ENCODE measurements at places on chromosomes 5 and 9.
A peak's percentile ranks its signal among the peaks of the same experiment; 100 is the strongest.

DNA sequence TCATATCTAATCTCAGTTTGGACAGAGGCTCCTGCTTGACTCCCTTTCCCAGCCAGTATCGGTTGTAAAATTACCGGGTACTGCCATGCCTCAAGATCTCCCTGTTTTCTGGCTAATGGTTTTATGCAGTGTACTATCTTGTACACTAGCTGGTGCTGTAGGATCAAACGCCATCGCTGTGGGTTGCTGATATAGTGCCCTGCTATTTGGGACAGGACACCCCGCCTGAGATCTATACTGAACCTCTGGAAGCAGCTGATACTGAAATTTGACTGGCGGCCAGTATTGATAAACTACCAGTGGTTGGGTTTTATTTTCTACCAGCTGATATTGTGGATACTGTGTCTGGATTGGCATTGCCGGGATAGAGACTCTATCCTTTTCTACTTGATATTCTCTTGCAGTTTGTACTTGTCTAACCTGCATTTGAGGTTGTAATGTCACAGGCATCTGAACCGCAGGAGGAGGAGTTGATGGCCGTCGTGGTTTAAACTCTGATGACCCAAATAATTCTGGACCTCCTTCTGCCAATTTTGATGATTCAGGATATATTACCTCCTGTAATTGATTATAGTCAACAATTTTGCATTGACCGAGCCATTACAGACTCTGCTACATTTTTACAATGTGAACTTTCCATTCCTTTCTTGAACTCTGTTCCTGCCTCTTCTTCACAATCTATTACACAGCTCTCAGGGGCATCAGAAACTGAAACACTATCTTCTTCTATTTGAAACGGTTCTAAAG is 112.5 kb upstream of the LARP1 start:
- no peak for DNase-seq

GRCh38 chr9:16727452-16728136 is 142.9 kb downstream of the BNC2 start:
- DNase-seq = no peak

DNA sequence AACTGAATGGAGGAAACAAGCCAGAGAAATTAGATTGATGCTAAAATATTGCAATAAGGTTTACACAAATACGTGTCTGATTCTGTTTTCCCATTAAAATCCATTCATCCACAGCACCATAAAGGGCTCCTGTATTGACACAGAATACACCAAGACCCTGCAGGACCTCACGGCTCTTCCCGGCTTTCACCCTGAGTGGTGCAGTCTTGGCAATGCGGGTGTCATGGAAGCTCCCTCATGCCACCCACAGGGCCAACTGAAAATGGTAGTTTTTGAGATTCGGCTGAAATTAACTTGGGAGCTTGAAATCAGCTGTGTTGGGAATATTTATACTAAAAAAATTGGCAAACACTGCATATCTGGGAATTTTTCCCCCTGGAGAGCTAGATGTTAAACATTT is 17.3 kb upstream of the EXOC3 start:
- DNase-seq = no peak

DNA sequence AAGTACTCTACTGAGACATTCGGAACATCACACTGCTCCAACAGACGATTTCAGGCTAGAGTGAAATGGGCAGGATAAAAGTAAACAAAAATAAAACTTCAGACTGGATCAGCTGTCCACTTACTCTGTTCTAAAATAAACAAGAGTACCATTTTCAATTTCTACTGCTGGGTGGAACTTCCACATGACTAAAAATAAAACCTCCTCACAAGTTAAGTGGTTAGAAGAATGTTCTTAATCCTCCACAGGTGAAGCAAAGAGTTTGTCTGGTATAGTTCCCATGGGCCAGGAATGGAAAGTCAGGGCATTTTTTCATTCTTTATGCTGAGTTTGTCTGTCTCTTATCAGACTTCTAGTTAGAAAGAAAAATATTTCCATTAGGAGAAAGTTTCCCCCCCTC is 15.7 kb downstream of the NUDT12 start:
- no peak for DNase-seq

DNA sequence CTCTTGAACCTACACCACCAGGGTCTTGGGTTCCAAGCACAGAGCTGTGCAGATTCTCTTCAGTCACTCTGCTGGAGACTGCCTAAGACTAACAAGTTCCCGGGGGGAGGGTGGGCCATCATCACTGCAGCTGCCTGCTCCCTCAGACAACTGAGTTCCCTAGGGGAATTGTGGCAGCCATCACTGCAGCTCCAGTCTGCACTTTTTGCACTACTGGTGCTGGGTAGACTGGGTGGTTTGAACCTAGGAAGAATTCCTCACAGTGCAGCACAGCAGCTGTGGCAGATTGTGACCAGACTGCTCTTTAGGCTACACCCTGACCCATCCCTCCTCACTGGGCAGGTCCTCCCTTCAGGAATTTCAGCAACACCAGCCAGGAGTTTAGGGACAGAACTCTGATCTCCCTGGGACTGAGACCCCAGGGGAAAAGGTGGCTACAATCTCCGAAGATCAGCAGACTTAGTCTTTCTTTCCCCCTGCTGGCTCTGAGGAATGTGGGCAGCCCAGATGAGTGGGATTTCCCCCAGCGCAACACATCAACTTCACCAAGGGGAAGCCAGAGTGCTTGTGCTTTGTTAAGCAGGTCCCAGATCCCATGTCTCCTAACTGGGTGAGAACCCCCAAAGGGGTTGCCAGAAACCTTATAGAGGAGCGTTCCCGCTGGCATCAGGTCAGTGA is 30.9 kb upstream of the RGMB start:
- no peak for DNase-seq

GRCh38 chr9:121192959-121193640 is 8.6 kb downstream of the RAB14 start:
- no peak for DNase-seq

DNA sequence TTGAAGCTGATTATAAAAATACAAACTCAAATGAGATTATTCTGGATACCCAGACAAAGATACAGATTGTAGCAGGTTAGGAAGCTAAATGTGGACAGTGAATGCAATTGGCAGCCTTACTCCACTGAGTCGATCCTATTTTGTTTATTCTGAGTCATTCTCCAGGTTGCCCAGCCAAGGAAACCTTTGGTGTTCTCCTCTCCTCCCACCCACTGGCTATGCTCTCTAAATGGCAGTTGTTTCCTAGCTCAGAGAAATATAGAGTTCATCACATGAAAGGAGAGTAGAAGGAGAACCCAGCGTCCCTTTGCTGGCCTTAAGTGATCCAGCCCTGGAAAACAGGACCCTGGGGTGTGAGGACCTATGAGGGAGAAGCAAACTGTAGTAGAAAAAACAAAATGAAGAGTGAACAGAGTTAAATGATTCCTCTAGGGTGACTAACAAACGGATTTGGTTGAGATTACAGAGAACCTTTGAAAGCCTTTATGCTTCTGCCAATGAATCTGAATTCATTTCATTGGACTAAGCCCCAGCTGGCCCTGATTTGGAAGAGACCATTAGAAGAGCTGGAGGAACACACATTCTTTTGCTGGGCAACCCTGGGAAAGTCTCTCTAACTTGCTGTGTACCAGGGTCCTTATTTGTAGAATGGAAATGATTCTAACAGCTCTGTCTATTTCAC is 95.1 kb downstream of the BRINP1 start:
- DNase-seq = peak; percentile 11

DNA sequence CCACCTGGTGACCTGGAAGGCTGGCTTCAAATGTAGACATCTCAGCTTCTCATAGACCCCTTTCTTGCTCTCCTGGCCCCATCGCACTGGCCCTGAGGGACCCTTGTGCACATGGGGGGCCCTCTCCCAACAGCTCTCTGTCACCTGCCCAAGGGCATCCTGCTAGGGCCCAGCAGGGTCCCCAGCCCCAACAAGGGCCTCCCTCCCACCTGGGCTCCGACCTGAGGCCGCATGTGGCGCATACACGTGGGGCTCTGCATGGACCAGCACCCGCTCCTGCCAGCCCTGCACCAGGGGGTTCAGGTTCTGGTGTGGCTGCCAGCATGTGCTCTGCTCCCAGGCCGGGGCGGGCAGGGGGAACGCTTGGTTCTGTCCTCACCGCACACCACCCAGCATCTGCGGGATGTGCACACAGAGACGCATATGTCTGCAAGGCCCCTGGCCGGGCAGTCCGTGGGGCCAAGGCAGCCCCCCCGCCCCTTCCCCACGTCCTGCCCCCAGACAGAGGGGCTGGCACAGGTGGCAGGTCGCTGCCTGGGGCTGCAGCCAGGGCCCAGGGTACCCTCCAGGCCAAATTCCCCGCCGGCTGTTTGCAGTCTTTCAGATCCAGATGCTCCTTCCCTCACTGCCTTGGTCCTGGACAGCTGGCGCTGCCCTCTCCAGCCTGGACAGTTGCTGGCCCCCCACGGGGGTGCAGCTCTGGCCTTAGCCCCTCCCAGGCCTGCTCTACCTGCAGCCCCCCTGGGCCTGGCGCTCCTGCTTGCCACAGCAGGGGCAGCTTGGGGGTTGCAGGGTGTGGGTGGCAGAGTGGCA is 17.9 kb upstream of the NRARP start:
- no peak for DNase-seq

DNA sequence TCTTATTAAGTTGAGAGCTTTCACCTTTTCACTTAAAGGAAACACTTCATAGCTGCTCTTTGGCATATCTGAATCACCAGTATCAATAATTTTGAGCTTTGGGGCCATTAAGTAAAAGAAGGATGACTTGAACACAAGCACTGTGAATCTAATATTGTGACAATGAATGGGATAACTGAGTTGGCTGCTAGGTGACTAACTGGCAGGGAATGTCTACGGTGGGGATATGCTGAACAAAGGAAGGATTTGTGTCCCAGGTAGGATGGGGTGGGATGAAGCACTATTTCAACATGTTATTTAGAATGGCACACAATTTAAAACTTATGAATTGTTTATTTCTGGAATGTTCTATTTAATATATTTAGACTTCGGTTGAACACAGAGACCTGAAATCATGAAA is 123.6 kb downstream of the TEX10 start:
- DNase-seq = no peak

- DNase-seq = peak; percentile 57
Observed at GRCh38 chr9:109903515-109904138, 123.6 kb downstream of the PALM2AKAP2 start.

- DNase-seq = no peak
Observed at GRCh38 chr9:128729766-128730517, 6.0 kb upstream of the ZDHHC12 start.

GRCh38 chr5:76867827-76868693 is 18.2 kb downstream of the S100Z start:
- peak; percentile 45 for DNase-seq

DNA sequence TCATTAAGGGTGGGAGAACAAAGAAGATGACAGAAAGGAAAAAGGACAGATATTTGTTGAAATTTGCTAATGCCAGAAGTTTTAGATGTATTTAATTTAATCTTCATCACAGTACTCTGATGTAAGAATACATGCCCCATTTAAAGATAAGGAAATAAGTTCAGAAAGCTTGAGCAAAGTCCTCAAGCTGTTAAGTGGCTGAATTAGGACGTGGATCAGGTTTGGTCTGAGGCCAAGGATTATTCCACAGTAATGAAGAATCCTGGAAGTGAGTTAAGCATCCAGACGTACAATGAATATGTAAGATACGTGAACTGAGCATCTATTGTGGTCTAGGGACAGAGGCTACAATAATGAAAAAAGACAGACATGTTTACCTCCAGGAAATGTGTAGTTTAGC is 671.3 kb downstream of the PRELID2 start:
- DNase-seq = no peak

DNA sequence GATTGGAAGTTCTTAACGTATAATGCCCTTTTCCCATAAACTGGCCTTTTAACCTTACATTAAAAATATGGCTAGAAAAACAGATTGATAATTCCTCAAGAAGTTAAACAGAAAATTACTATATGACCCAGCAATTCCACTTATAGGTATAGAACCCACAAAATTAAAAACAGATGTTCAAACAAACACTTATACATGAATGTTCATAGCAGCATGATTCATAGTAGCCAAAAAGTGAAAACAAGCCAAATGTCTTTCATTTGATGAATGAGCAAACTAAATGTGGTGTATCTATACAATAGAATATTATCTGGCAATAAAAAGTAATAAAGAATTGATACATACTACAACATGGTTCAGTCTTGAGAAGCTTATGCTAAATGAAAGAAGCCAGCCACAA is 35.5 kb downstream of the POU5F2 start:
- DNase-seq = no peak

DNA sequence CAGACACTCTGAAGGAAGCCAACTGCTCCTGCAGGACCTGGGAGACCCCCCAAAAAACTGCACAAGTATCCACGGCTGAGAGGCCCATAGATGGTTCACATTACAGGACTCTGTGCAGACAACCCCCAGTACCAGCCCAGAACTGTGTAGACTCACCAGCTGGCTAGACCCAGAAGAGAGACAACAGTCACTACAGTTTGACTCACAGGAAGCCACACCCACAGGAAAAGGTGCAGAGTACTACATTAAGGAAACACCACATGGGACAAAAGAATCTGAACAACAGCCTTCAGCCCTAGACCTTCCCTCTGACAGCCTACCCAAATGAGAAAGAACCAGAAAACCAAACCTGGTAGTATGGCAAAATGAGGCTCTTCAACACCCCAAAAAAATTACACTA is 281.2 kb upstream of the RGMB start:
- DNase-seq = no peak

DNA sequence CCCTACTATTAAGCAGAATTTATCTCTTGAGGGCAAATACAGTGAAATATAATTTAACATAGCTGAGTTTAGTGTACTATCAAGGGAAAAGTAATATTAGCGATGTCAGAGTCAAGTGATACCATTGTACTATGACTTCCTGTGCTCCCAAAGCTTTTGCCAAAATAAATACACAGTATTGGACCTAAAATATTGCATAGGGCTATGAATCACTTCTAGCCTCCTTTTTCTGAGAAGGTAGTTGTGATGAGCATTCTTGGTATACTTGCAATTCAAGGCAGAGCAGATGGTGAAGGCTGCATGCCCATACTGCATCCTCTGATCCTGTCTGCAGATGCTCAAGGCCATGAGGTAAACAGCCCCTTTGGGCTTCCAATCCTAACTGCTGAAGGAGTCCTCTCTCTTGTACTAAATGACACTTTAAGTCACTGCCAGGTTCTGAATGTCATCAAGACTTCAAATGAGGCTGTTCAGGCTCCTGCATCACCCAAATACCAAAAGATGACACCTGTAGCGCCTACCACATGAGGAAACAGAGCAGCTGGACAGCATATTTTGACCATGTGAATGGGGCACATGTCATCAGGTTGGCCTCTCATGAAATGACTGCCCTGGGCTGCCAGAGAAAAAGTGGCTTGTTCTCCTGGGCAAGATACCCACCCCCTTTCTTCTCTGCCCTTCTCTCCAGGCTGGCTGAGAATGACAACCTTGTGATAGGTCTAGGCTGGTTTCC is 29.7 kb upstream of the PPP2CA start:
- DNase-seq = no peak

DNA sequence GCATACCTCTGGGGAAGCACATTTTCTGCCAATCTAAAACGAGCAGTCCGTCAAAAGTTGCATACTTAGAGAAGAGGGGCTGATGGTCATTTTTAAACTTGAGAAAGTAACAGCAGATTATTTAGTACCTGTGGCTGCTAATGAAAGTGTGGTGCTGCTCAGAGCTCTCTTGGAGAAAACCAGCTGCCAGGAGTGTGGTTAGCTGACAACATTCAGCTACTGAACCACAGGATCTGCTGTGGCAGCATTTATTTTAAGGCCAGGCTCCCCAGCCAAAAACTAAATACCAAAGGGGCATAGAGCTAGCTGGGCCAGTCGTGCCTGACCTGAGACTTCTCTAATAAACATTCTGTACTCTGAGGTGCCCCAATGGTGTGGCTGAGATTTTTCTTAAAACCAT is 203.6 kb downstream of the EDIL3 start:
- peak; percentile 24 for DNase-seq

All from stromal cell of bone marrow (primary cell).